ENCODE measurements at places on chromosomes 5 and 9.
A peak's percentile ranks its signal among the peaks of the same experiment; 100 is the strongest.

DNA sequence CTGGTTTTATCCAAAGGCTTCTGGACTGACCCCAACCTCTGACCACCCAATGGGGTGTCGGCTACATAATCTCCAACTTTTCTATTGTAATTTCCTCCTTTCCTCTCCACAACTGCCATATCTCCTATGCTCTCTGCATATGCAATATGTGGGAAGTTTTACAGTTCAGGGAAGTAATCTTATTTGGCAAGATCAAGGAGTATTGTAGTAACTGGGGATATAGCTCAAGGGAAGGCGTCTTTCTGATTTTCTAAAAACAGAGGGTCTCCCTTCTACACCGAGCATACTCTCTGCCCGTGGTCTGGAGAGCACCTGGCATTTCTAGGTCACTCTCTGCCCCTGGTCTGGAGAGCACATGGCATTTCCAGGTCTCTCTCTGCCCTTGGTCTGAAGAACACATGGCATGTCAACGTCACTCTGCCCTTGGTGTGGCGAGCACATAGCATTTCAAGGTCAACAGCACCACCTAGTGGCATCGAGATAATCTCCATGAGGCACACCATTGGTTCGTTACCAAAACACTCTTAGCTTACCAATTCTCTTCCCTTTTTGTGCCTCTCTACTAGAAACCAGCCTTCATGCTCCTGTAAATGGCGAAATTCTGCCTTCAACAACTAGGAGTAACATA is 616.4 kb upstream of the NUDT12 start:
- DNase-seq = no peak

DNA sequence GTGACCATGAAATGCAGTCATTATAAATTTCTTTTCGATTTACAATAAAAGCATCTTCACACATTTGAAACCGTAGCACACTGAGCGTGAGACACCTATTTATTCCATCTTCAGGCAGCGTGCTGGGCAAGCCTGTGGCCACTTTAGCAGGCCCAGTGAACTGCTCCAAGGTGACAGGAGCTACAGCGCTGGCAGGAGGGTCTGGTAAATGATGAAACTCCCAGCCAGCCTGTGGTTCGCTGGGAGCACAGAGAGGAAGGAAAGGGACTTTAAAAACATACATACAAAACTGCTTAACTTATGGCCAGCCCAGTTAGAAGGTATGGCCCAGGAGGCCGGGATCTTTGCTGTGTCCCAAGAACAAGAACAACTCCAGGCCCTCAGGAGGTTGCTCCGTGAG is 5.1 kb downstream of the RAPGEF1 start:
- DNase-seq = no peak

DNA sequence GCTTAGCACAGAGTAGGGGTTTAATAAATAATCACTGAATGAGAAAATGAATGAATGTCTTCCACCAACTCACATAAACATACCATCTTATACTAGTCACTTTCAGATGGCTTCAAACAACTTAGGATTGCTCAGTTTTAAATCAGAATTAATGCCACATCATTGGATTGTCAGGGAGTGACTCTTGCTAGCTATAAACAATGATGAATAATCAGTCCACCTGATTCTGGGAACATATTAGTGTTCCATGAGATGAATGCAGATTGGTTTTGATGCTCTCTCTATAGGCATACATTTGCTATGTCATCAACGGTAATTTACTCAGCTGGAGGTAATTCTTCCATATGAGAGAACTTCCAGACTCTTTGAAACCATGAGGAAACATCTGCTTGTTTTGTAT is 97.4 kb downstream of the CDH9 start:
- no peak for DNase-seq

DNA sequence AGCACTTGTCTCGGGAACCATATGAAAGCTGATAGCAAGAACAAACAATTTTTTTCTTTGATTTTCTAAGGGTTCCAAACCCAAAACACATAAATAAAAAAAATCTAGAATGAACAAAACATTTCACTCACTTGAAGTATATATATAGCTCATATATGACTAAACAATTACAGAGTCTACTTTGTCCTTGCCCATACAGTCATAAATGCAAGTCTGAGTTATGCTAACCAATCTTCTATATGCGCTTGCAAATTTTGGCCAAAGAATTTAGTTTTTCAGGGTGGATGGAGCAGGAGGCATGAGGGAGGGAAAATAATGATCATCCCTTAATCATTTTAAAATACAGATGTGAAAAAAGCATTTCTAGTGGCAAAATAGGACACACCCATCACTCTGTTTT is 370.1 kb downstream of the BNC2 start:
- no peak for DNase-seq

- no peak for DNase-seq
Measured at GRCh38 chr9:133484671-133485437, 6.0 kb upstream of the SLC2A6 start.

- DNase-seq = no peak
Measured at GRCh38 chr5:54624805-54625568, 107.4 kb downstream of the SNX18 start.

DNA sequence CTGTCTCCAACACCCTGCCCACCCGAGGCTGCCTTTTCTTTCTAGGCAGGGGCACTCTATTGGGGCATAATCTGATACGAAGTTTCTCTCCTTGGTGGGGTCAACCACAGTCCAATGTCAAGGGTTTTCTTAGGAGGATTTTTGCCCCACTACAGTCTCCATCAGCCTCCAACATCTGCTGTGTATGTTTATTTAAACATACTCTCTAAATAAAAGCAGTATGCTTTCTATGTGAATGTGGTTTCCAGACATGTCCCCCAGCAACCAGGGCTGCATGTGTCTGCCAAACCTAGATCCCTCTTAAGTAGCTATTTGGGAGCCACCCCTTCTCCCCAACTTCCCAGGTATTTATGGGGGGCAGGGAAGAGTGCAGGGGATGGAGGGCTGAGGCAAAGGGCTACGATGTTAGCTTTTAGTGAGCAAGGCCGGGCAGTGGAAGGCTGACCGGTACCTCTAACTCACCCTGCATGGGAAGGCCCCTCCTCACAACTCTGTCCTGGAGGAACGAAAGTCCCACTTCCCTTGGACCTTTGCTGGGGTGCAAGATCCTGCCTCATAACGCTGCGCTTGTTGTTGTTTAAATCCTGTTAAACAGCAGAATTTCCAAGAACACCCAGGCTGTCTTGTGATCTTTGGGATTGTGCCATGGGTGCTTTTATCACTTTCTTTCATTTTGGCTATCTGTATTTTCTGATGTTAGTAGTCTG is 75.4 kb downstream of the NREP start:
- no peak for DNase-seq

- DNase-seq = no peak
Measured at GRCh38 chr9:91967259-91967658, 17.2 kb upstream of the ROR2 start.

GRCh38 chr9:89595646-89596045 is 9.2 kb upstream of the GADD45G start:
- no peak for DNase-seq

DNA sequence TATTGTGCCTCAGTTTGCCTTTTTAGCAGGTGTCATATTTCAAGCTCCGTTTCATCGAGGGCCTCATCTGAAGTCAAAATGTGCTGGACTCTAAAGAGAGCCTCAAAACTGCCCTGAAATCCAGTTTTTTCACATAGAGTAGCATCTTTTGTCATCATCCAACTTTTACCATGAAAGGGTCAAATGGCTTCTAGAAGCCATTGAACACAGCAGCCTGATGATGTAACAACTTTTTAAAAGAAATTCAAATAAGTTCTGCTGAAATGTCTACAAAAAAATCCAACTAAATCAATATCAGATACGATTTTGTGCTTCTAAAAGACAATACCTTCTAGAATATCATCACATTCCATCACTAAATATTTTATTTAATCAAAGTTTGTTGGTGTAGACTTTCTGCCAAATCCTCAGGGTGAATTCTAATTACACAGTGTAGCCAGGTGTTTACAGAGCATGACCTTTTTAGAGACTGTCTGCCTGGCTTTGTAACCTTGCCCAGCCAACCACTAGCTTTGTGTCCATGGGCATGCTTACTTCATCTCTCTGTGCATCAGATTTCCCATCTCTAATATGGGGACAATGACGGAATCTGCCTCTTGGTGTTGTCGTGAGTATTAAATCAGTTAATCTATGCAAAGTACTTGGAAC is 505.0 kb downstream of the EBF1 start:
- DNase-seq = no peak

GRCh38 chr5:23139338-23140171 is 286.4 kb upstream of the CDH12 start:
- DNase-seq = no peak

GRCh38 chr9:111914749-111915424 is 18.3 kb downstream of the UGCG start:
- DNase-seq = peak; percentile 37

DNA sequence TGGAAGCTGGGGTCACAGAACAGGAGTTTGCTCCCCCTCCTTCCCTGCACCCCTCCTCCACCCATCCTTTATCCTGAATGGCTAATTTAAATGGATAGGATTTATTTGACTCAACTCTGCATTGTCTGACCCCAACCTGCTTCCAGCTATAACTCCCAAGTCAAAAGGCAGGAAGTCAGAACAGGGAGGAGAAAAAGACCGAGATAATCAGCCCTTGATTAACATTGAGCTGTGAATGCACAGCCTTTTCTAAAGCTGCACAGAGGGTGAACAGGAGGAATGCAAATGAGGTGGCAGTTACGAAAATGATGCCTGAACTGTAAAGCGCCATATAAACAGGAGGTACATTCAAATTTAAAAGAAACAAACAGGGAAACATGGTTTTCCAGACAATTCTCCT is 152.8 kb downstream of the SPOCK1 start:
- no peak for DNase-seq

- DNase-seq = no peak
Measured at GRCh38 chr5:153447534-153447933, 42.9 kb upstream of the GRIA1 start.

GRCh38 chr9:110047232-110047954 is 160.6 kb downstream of the C9orf152 start:
- no peak for DNase-seq

DNA sequence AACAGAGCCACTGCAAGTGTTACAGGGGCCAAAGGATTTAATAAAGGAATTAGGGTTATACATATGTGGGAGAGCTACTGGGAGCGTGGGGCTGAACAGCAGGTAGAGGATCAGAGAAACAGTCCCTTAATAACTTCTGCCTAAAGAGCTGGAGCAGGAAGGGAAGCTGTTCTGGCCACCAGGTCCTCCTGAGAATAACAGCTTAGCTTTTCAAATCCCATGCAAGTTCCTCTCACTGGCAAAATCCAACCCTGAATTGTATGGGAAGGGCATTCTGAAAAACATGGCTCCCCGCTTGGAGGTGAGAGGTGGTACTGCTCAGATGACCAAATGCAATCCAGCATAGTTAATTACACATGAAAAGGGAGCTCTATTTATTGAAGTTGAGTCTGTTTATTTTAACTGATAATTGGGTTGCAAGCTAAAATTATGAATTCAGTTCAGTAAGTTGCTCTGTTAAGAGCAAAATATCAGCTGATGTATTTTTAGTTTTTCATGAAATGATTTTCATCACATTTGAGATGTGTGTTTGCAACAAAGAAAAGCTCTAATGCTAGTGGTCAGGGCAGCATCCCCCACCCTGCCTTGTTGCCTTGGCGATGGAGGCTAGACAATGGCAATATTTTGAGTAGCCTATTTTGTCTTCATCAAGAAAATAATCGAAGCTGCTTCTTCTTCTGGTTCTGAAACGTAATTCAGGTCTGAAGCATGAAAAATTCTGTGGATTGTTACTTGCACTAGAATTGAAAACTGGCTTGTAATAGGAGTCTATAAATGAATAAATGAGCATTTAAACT is 58.4 kb upstream of the SH3GL2 start:
- DNase-seq = no peak

DNA sequence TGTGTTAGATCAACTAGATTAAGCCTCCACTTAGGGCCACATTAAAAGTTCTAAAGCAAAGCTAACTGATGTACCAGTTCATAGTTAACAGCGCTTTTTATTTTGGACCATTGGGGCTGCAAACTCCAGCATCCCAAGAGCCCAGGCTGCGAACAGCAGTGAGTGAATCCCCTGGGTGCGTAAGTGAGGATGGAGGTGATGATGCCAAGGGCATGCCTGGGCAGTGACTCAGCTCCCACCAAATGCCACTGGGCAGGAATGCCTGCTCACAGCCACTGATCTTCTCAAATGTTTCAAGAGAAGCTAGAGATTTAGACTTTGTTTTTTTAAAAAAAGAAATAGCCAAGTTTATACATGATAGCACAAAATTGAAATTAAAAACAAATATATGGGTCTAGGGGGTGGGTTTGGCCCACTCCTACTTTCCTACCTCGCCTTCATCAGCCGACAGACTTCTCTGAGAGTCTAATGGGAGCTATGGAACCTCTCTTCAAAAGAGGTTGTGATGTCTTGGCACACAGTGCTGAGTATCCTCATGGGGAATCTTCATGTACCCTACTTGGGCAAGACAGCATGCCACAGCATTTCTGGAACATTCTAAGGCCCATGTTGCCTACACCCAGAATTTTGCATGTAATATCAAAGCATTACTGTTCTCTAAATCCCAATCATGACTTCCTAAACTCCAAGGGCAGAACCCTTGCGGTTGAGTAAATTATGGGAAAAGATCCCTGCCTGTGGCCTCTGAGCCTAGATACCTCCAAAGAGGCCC is 398.1 kb downstream of the EBF1 start:
- no peak for DNase-seq

GRCh38 chr5:29150840-29151239 is 2042.6 kb upstream of the CDH6 start:
- no peak for DNase-seq

GRCh38 chr5:164335837-164336236 is 830.4 kb downstream of the MAT2B start:
- no peak for DNase-seq

DNA sequence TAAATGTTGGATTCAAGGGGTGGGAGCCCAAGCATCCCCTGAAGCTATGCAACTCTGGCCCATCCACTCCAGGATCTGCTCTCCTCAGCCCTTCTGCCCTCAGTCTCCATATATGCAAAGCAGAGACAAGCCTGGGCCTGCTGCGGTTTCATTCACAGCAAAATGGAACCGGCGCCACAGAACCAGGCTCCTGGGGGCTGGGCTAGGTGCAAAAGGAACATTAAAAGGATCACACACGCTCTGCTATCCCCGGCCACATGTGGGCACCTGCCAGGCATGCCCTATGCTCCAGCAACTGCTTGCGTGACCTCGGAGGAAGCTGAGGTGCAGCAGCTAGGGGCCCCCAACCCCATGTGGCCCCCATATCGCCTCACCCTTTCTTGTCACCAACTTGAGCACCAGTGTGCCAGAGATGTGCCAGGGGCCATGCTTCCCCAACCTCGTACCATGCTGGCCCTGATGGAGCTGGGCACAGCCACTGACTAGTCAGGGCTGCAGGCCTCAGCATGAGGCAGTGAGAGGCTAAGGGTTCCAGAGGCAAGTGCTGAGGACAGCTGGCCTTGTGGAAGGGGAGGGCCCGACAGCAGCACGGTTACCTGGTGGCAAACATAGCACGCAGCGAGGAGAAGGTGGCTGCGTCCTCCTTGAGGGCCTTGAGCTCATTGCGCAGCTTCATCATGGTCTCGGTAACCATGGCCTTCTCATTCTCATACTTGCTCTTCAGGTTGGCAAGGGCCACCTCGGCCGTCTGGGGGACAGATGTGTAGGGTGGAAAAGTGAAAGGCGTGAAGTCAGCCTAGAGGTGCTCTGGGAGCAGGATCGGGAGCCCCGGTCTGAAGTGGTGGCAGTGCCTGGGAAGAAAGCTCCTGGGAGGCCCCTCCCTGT is 47.2 kb downstream of the BICD2 start:
- DNase-seq = no peak
